LoVo (cell line): ENCODE measurements at places on chromosomes 7 and 10.

GRCh38 chr7:43140186-43140585 is 27.7 kb downstream of the HECW1 start:
- DNase-seq: no peak

GRCh38 chr10:71703577-71703976 is 16.0 kb downstream of the C10orf105 start:
- DNase-seq: no peak

DNA sequence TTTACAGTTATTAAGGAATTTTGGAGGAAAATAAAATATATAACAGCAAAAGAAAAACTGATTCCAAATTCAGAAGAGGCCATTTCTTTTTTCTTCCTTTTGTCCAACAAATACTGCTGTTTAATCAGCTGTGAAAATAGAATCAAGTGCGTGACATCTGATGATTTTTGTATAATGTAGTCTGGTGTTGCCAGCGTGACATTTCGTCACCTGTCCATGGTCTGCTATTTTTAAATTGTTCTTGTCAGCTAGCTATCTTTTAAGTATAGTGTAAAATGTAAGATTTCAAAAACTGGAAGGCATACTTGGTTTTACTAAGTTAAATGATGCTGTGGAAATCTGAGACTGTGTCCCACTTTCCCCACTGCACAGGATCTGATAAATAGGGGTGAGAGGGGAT is 105.9 kb downstream of the CPEB3 start:
- no peak for DNase-seq

DNA sequence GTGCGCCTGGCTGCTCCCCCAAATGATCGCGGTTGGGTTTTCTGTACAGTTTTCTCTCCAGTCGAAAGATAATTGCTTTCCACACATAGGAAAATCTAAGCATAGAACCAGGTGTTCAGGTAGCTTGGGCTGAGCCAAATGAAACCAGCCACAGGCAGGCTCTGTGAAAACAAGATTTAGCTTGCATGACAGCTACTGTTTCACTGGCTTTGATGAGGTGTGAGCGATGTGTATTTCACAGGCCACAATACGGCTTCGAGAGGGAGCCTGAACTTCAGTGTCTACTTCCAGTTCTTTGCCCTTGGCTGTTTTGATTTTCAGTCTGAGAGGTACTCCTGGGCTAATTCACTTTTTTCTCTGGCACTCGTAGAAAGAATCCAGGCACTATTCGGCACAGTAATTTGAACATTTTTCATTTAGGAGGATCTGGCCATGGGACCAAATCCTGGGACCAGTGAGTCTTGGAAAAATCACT is 110.5 kb downstream of the JCAD start:
- no peak for DNase-seq

GRCh38 chr10:102712843-102713538 is 1.2 kb downstream of the ARL3 start:
- no peak for DNase-seq

DNA sequence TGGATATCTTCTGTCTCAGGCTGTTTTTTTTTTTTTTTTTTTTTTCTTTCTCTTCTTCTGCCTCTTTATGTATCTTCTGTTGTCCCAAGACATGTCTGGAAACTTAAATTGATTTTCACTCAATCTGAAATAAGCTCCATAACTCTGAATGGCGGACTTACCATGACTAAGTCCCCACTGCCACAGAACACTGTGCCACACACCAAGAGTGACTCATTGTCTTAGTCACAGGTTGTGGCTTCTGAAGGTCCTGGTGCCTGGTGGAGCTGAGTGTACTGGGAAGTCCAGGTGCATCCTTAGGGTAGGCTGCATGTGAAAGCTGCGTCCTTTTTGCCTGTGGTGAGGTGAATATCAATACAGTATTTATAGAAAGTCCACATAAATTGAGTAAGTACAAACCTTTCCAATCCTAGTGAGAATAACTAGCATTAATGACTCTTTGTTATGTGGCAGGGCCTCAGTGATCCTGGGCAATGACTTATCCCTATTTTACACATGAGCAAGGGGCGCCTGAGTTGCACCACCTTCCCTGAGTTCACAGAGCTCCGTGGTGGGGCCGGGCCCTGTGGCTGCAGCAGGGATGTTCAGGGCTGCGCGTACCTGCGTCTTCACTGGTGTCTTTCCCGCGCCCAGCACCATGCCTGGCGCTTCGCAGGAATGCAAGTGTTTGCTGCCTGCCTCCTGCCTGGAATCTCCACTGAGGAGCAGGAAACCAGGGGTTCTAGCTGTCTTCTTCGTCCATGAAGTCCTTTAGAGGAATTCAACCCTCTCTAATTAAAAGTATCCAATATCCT is 4.3 kb downstream of the PFKP start:
- DNase-seq: peak; percentile 71

- peak; percentile 42 for DNase-seq
Measured at GRCh38 chr7:2632733-2633537, 1.1 kb downstream of the TTYH3 start.

DNA sequence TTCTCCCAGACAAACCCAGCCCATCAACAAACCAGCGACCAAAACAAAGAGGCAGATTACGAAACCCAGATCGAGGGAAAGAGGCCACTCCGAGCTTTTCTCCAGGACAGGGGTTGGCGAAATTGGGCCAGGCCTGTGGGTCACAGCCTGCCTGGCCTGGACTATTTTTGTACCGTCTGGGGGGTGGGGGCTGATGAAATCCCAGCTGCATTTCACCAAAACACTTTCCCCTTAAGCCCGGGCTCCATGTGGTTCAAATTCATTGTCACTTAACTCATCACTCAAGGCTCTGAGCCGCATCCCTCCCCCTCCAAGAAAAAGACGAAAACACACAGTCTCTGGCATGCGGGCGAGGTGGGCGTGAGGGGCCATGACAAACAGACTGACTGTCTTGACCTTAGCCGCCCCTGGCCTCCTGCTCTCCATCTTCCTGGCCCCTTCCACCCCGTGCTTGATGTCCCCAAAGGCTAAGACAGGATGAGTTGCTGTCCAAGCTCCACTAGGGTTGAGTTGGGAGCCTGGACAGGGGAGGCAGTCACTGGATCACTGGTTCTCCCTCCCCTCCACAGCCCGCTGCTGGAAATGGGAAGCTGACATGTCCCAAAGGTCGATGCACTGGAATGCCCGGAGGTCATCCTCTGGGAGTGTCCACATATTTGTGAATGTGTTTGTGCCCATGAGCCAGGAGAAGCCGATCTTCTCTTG is 19.2 kb downstream of the TMEM270 start:
- no peak for DNase-seq

GRCh38 chr10:17386616-17387075 is 67.7 kb downstream of the ST8SIA6 start:
- no peak for DNase-seq

DNA sequence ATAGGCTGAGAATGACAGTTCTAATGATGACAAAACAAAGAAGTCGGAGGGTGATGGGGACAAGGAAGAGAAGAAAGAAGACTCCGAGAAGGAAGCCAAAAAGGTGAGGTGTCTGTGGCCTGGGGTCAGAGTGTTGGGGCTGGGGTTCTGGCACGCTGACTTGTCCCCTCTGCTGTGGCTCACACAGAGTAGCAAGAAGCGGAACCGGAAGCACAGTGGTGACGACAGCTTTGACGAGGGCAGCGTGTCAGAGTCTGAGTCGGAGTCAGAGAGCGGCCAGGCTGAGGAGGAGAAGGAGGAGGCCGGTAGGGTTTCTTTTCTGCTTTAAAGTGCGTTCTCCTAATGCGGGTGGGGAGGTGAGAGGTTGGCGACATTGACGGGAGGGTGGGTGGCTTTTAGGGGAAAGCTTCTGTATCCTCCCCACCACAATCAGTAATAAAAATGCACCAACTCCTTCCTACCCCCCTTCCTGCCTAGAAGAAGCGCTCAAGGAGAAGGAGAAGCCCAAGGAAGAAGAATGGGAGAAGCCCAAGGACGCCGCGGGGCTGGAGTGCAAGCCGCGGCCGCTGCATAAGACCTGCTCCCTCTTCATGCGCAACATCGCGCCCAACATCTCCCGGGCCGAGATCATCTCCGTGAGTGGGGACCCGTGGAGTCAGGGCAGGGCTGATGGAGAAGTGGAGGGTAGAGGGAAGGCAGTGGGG is 4.6 kb downstream of the UFSP1 start:
- DNase-seq: no peak

DNA sequence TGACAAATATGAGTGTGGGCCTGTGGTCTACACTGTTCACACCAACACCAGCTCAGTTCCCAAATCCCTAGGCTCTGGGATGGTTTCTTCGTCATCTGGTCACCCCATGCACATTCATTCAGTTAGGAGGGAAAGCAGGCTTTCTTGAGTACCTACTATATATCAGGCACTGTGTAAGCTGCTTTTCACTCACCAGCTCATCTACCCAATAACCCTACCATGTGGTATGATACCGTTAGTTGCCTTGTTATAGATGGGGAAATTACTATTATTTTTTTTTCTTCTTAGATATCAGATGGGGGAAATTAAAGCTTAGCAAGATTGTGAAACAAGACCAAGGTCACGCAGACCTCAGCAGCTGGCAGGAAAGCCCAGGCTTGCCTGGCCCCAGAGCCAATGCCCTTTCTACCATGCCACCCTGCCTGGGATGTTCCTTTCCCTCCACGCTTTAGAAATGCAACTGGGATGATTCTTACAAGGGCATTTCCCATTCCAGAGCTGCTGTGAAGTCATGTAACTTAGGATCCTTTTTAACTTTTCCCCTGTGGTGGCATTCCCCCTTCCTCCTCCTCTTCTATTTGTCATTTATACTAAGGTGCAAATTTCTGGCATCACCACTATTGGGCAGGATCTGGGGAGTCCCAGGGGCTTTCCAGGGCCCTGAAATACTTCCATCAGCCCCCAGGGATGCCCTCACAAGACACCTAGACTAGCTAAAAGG is 93.1 kb upstream of the EFCAB10 start:
- DNase-seq: no peak

DNA sequence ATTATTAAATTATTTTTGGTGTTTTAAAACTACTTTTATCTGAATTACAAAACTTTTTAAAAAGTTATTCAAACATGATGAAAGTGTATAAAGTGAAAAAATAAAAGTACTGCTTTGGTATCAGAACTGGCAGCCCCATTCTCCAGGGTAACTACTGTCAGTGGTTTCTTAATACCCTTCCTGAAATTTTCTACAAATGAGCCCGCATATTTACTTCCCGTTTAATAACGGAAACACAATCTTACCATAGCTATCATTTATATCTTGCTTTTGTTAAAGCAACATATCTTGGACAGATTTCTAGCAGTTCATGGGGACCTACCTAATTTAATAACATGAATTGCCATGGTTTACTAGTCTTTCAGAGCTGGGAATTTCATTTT is 249.9 kb downstream of the RNLS start:
- DNase-seq: no peak

GRCh38 chr10:19668116-19668515 is 148.1 kb upstream of the PLXDC2 start:
- DNase-seq: no peak

GRCh38 chr7:98091061-98091460 is 15.6 kb upstream of the LMTK2 start:
- no peak for DNase-seq

DNA sequence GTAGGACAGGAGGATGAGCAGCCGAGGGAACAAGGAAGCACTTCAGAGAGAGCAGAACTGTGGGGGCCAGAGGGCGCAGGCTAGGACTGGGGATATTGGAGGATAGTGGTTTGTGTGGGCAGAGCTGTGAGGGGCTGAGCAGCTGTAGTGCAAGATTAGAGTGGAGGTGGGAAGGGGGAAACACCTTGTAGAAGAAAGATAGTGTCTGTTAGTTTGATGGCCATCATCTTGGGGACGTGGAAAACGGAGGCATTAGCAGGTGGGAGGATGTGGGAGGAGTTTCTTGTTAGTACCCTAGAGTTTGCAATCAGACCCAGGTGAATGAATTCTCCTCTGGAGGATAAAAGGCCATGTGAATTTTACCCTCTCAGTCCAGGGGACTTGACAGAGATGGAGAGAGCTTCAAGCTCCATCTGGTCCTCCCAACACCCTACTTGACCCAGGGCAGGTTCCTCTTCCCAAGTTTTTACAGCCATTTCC is 34.0 kb downstream of the PRSS2 start:
- DNase-seq: no peak

GRCh38 chr10:71399946-71400345 is 3.2 kb downstream of the CDH23 start:
- no peak for DNase-seq

- no peak for DNase-seq
Measured at GRCh38 chr10:109975244-109976190, 32.3 kb upstream of the ADD3 start.

- DNase-seq: no peak
Measured at GRCh38 chr10:59517341-59517899, 155.1 kb upstream of the FAM13C start.

DNA sequence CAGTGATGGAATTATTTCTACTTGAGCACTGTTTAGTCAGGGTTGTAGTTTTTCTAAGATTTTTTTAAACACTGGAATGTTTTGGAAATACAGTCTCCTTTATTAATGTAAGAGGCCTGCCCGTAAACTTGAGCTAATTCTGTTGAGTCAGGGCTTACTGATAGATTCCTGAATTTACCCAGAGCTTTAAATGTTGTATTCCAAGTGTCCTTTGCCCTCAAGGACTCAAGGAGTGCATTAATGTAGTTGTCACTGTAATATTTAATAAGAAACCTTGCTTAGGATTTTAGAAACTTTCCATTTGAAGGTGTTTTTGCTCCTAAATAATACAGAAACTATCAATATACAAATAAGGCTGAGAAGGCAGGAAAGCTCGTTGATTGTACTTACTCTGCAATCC is 89.2 kb downstream of the MACC1 start:
- DNase-seq: no peak

DNA sequence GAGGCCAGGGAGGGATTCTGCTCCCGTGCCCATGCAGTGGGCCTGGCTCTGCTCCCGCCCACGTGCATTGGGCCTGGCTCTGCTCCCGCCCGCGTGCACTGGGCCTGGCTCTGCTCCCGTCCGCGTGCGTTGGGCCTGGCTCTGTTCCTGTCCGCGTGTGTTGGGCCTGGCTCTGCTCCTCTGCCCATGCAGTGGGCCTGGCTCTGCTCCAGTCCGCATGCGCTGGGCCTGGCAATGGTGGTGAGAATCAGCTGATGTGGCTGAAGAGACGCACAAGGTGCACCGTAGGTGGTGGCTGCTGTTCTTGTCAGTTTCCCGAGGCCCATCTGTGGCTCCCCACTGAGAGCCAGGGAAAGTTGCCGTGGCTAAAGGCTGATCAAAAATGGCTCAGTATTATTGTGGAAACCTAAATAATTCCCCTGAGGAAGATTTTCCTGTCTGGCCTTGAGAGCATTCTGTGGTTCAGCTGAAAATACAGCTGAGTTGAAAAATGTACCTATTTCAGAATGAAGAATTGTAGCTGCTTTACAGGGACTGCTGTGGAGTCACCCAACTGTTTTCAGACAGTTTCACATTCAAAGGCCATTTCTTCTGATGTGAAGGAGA is 572.4 kb downstream of the GLRX3 start:
- DNase-seq: no peak

- DNase-seq: no peak
Measured at GRCh38 chr7:151897161-151897731, 20.3 kb upstream of the PRKAG2 start.

DNA sequence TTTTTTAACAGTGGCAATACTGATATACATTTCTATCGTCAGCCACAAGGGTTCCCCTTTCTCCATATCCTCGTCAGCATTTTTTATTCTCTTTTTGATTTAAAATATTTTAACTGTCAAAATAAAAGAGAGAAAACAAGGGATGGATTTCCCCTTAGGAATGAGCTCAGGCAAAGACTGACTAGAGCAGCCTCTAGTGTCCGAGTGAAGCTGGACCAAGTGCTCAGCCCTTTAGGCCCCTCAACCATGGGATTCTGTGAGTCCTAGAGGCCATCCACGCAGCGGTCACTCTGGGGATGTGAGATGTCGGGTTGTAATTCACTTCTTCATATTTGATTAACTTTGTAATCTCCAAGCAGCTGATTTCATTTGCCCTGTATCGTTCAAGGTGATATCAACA is 137.4 kb upstream of the RNF32 start:
- DNase-seq: no peak

GRCh38 chr10:65753532-65753931 is 1172.3 kb upstream of the LRRTM3 start:
- no peak for DNase-seq
